Inflammatory macrophage treated with lipopolysaccharide for 1 hour (primary cell): ENCODE measurements at places on chromosomes 6 and 20.
A peak's percentile ranks its signal among the peaks of the same experiment; 100 is the strongest.

DNA sequence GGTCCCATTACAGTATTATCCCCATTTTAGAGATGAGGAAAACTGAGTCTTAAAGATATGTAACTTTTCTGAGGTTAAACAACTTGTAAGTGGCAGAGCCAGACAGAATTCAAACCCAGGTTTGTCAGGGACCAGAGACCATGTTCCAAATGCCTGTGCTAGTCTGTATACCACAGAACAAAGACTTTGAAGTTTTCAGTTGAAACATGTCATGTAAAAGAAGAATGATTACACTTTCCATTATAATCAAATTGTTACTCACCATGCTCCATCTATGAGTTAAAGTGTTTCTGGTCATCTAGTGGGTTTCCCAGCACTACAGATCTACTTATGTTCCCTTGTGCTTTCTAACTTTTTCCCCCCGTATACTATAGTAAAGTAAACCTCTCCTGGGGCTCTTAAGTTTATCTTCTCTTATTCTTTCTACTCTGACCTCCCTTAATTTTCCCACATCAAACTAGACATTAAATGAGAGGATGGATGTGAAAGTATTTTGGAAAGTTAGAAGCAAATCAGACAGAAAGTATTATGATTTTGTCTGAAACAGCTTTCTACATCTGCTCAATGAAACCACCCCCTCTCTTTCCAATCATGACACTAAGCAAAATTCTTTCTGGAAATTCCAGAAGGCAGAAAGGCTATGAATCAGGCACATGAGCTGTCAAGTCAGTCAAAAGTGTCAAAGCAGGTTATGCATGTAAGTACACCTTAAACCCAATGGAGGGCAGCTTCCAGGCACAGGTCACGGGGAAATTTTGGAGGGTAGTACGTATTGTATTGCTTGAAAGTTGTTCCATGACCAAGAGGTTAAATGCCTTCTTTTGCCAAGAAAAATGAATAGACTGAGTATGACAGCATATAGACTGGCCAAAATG, 132.7 kb upstream of the MAP3K7 start:
- DNase-seq = no peak

DNA sequence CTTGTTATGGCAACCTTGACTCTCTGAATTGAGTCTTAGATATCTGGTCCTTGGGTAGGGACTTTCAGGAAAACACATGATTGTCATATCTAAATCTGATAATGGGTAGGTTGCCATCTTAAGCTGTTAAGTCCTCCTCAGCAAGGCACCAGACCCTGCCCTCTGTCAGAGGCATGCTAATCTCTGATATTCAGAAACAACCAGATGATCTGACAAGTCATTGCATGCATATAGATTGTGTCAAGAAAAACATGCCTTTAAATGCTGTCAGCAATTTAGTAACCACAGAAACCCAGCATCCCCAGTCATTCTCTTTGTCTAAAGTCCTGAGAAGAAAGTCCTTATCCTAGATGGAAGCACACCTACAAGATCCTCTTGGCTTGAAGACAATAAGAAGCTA, 149.1 kb downstream of the EDN1 start:
- no peak for DNase-seq

DNA sequence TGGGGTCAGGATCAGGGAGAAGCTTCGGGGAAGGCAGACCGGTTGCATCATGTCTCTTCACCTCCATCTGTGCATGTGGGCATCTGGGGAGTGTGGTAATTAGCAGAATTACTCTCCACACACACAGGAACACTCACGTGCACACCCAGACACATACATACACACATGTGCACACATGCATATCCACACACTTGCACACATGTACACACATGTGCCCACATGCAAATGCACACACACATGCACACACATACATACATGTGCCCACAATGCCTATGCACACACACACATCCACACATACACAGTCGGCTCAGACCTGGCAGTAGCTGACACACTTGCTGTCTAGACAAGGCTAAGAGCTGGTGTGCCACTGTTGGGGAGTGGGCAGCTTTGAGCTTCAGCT, 212.3 kb upstream of the PMEPA1 start:
- no peak for DNase-seq

- DNase-seq = no peak
These were observed 111.0 kb downstream of the TBC1D7 start for GRCh38 chr6:13217206-13217905.

- DNase-seq = no peak
These were observed 305.5 kb downstream of the SLC35F1 start for GRCh38 chr6:118212451-118213173.

GRCh38 chr20:11111191-11111590, 437.4 kb upstream of the JAG1 start:
- DNase-seq = no peak

- DNase-seq = no peak
These were observed 51.5 kb upstream of the TMEM200A start for GRCh38 chr6:130314271-130314670.

- peak; percentile 87 for DNase-seq
These were observed 9.3 kb downstream of the TRAPPC3L start for GRCh38 chr6:116536216-116536621.

GRCh38 chr6:43274916-43275597, 23.0 kb upstream of the SLC22A7 start:
- peak; percentile 11 for DNase-seq

DNA sequence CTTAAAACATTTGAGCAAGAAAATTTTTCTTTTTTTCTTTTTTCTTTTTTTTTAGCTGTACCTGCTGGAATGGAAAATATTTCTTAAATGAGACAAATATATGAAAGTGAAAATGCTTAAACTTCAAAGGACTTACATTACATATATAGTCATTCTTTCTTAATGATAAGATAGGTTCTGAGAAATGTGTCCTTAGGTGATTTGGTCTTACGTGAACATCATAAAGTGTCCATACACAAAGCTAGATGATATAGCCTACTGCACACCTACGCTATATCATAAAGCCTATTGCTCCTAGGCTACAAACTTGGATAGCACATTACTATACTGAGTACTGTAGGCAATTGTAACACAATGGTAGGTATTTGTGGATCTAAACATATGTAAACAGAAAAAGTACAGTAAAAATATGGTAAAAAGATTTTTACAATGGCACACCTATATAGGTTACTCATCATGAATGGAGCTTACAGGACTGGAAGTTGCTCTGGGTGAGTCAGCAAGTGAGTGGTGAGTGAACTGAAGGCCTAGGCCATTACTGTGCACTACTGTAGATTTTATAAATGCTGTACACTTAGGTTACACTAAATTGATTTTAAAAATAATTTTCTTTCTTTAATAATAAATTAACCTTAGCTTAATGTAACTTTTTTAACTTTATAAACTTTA, 54.6 kb downstream of the RPP21 start:
- DNase-seq = no peak

- no peak for DNase-seq
These were observed 266.7 kb downstream of the CDH26 start for GRCh38 chr20:60224914-60225313.

DNA sequence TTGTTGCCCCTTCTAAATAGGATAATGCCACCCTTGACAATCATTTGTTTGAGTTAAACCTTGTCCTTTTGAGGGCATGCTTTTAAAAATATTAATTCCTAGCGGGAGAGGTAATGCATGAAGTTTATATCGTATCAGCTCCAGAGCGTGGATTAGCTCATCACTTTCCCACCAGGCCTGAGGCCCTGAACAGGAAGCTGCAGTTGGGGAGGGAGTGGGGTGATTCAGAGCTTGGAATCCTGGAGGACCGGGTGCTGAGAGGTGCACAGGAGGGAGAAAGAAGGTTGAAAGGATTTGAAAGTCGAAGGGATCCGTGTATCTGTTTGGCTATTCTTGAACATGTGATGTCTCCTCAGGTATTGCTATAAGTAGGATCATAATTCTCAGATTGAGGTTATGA, 25.0 kb downstream of the ZDHHC14 start:
- DNase-seq = no peak

DNA sequence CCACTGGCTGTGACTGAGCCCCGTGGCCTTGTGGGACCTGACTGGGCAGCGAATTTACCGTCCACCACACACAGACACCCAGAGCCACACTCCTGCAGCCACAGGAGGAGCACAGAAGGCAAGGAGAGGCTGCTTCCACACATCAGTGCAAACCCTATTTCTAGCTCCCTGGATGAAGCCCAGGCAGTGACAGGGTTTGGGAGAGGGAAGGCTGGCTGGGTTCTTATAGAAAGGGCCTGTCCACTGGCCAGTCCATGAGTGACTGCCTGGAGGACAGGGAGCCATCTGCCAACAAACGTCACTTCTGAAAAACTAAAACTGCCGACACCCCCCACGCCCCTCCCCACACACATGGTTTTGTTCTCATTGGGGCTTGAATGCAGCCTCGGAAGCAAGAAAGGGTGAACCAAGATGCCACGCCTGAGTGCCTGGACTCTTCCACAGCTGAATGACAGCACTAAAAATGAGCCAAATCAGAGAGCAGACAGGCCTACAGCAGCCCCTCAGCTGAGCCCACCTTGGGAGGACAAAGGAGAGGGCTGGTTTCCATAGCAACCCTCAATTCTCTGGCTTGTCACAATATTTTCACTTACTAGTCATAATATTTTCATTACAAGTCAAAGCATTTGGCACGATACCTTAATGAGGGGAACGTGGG, 38.4 kb downstream of the RRBP1 start:
- no peak for DNase-seq

- no peak for DNase-seq
These were observed 513.4 kb downstream of the KIF16B start for GRCh38 chr20:16059841-16060240.

- no peak for DNase-seq
These were observed 7.8 kb upstream of the MRPS18A start for GRCh38 chr6:43695215-43695966.

DNA sequence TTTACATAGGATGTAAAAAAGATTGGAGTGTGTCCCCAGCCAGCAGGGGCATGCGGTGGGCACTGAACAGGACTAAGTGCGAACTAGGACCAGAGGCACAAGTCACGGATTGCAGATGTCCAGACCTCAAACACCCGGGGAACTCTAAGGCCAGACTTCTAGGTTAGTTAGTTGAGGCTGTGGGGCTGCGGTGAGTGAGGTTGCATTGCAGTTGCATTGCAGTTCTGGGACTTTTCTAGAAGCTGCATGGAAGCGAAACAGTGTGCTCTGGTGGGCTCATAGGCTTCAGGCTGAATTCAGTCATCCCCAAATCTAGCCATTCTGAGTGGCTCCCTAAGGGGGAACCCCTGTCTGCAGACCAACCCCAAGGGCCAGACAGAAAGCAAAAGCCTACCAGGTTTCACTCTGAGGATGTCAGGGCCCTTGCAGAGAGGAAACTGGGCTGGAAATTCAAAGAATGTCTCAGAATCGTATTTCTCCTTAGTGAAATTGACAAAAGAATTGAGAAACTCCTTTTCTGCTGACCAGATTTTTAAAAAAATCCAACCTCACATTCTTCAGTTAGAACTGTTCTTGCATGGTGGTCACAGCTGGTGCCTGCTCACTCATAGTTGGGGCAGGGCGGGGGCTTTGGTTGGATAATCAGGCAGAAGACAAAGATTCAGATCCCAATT, 182.8 kb downstream of the ZDHHC14 start:
- DNase-seq = no peak

- no peak for DNase-seq
These were observed 38.7 kb downstream of the CNKSR3 start for GRCh38 chr6:154471609-154472362.

DNA sequence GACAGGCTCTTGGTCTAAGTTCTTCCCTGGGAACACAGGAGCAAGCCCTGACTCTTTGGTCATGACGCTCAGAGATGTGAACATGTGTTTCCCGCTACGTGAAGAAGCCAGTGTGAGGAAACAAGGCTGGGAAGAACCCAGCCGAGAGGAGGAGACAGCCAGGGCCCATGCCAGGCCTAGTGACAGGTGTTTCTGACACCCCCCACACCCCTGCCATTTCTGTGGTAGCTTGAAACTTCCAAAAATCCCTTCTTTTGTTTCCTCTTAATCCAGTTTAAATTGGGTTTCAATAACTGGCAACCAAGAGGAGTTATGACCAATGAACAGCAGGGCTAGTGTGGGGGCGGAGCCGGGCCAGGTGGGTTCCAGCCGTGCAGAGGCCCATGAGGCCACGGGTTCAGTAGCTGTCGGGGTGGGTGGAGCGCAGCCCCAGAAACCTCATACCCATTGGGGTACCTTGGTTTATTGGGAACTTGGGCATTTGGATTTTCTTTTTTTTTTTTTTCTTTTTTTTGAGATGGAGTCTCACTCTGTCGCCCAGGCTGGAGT, 33.5 kb downstream of the WRNIP1 start:
- DNase-seq = no peak

GRCh38 chr20:19435316-19435715, 222.9 kb downstream of the SLC24A3 start:
- no peak for DNase-seq

GRCh38 chr6:6661684-6662083, 73.2 kb downstream of the LY86 start:
- peak; percentile 98 for DNase-seq

- no peak for DNase-seq
These were observed 156.1 kb upstream of the AGPAT4 start for GRCh38 chr6:161429921-161430490.

DNA sequence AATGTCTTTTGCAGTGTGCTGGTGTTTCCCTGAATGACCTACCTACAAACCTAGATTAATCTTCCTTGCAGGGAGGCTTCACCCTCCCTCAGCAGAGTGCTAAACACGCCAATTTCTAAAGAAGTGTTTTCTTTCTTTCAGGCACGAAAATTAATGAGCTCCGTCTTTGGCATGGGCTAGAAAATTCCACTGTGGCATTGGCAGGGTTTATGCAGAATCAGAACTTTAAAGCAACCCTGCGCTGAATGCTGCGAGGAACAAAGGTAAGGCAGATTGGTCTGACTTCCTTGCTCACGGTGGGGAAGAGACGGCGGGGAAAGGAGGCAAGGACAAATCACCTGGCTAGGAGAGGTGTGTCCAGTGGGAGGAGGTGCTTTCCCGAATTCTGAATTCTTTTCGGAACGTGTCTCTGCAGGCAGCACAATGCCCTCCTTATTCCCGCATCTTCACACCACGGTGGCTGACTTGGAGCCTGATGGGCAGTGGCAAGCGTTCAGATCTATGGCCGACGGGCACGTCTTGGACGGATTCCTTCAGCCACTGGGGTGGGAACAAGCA, 6.2 kb upstream of the BANF2 start:
- no peak for DNase-seq

GRCh38 chr6:22102671-22103070, 194.2 kb downstream of the PRL start:
- DNase-seq = peak; percentile 95

DNA sequence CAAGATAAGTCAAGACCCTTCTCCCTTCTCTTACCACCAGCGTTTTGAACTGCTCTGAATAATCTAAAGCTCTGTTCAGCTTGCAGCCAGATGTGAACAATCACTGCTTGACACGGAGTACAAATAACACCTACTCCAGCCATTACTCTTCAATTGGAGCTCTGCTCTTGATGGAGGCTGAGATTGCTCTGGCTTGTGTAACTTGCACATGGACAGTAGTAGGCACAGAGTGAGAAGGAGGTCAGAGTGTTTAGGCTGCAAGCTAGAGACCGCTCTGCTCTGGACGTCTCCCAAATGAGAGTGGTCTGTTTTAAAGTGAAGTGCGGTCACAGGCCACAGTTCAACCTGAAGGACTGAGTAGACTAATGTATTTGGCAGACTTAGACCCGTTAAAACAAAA, 158.3 kb downstream of the HDGFL1 start:
- DNase-seq = no peak
